ENCODE measurements at places on chromosomes 13 and 19. TPM values are rescaled to one million over a fixed set of nuclear protein-coding genes. Genes with fewer than 3 reads are reported as not detected.
A peak's percentile ranks its signal among the peaks of the same experiment; 100 is the strongest.

DNA sequence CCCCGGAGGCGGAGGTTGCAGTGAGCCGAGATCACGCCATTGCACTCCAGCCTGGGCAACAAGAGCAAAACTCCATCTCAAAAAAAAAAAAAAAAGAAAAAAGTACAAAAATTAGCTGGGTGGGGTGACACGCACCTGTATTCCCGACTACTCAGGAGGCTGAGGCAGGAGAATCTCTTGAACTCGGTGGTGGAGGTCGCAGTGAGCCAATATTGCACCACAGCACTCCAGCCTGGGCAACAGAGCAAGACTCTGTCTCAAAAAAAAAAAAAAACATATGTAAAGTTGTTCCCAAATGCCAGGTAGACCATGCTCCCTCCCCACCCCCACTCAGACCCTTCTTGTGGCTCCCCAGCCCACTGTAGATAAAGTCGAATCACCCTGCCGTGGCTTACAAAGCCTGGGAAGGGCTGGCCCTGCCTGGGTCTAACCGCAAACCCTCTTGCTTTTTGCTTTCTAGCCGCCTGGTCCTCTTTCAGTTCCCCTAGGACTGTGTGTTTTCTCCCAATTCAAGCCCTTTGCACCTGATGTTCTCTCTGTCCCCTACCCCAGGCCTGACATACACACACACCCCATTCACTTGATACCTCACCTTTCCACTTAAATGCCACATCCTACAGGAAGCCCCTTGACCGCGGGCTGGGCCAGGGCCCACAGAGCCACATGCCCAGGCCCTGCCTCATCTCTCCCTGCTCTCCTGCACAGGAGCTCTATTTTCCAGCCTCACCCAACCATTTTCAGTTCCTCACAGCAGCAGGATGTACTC is 34.4 kb downstream of the MAP4K1 start:
- no peak for DNase-seq

DNA sequence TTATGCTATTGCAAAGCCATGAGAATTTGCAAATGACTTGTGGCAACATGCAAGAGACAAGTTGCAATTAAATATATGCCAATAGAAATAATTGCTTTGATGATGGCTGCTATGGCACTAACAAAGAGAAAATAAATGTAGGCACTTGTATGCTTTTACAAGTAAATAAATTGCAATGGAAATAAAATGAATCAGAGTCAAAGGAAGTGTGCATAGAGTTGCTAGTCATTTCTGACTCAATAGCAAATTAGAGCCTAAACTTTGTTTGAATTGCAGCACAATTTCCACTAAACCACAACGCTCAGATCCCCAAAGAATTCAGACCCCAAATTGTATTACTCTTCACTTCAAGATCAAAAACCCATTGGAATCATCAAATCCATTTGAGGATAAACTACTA is 792.1 kb upstream of the ARGLU1 start:
- no peak for DNase-seq

- DNase-seq = no peak
Observed at GRCh38 chr13:94595001-94595949, 677 bp downstream of the TGDS start.

DNA sequence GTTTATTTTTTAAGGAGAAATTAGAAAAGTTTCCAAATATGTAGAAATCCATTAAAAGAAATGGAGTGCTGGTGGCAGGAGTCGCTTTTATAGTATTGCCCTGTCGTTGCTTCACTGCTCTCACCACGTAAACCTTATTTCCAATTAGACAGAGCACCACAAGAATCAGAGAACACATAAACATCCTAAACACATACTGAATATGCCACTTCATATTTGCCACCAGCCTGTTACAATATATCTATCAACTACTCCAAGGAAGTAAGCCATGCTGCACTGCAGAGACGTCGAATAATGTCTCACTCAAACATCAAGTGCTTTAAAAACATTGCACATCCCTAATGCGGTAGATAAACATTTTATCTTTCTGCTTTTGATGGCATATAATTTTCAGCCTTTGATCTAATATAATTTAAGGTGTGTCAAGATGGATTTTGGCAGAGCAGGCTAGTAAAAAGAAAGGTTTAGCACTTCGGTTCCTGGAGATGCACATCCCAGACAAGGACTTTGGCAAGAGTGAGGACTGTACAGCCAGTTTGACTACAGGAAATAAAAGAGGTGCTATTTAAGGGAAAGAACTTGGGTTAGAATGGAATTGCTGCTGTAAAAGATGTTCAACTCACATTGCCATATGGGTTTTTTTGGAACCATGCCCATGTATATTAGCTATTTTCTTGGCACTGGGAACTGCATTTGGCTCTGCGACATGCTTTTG is 932.3 kb downstream of the EFNB2 start:
- no peak for DNase-seq

DNA sequence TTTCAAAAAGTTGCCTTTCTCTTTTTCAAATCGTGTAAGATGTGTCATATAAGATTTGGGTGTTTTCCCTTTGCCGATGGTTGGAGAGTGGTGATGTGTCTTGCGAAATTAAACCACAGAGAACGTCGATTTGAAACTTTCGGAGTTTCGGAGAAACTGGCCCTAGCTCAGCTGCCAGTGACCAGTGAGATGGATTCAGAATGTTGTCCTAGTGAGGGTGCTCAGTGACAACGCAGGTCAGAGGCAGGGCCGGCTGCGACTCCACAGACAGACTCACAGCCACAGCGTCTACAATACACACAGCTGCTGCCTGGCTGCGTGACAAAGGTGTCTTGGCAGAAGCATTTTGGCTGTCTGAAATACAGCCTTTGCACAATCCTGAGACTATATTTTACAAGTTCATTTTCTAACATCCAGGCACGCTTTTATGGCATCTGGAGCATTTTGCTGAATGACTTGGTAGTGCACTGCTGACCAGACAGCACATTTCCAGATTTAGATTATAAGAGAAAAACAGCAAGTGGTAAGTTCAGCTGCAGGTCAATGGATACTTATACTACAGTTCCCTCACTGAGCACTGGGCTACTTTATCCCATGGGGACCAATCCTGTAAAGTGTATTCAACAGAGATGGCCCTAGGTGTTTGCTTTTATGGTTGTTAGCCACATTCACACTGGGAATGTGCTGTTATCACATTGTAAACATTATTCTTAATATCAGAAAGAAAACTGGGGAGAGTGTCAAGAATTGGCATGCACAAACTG is 207.5 kb downstream of the KCNRG start:
- peak; percentile 78 for DNase-seq

DNA sequence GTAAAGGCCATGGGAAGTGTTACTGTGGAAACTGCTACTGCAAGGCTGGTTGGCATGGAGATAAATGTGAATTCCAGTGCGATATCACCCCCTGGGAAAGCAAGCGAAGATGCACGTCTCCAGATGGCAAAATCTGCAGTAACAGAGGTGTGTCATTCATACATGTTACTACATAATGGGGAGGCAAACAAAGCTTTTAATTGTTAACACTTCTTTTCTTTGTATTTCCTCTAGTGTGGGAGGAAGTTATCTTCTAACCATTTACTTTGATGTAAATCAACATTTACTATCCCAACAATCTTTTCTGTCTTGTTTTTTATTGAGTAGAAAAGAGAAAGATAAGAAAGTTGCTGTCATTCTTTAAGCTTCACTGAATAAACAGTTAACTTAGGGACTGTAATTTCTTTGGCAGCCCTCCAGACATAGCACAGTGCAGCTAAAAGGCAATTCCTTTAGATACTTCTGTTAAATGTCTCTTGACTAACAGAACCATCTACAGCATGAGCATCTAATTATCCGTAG is 126.9 kb downstream of the ITGBL1 start:
- DNase-seq = no peak

GRCh38 chr13:84187626-84188025 is 305.4 kb upstream of the SLITRK1 start:
- DNase-seq = no peak

GRCh38 chr19:48368936-48369335 is 4.8 kb downstream of the SYNGR4 start:
- DNase-seq = no peak

GRCh38 chr19:1355568-1356507 is 27.9 kb upstream of the NDUFS7 start:
- no peak for DNase-seq

- no peak for DNase-seq
Observed at GRCh38 chr13:26017932-26018665, 33.7 kb downstream of the SHISA2 start.

DNA sequence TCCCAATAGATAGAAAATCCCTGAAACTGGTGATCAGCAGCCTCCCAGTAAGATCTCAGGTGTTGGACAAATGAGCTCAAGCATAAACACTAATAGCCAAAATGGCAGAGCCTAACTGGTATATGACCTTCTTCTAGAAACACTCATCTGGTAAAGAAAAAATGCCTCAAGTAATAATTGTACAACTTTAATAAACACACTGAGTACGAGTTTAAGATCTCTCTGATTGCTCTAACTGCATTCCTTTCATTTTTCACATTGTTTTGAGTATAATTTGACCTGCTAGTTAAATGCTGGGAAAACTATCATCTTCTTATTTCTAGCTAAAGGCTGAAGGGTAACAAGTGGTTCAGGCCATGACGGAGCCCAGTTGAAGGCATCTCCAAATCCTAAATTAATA is 2009.5 kb upstream of the PCDH20 start:
- DNase-seq = no peak

GJB6 gene
- total RNA-seq = not detected

IGFL3 gene
- not detected for total RNA-seq

KLF16 gene
- 14.1 TPM for total RNA-seq
